NCI-H2081 (cell line): ENCODE measurements at places on chromosomes 5 and 9.

DNA sequence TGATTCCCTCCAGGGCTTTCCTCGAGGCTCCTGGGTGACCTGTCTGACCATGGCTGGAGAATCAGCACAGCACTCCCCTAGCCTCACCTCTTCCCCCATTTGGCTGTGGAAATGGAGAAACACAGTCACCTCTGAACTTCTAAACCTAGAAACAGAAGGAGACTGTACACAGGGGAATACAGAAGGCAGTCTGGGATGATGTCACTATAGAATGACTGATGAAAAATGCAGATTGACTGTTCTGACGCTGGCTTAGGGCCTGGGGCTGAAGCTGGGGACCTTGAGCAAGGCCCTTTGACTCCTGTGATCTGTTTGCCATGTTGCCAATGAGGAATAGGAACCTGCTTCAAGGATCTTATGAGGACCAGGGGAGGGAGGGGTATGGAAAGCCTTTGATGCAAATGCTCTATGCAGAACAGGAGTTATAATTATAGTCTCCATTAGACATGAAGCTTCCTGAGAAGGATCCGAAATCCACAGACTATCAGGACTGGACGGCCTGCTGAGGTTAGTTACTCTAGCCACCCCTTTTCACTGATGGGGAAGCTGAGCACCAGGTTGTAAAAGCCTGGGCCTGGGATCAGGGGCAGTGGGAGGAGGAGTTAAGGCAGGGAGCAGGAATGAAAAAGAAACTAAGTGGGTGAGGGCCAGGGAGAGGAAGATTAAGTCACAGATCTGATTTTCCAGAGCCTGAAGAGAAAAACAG is 24.4 kb upstream of the ANXA6 start:
- no peak for DNase-seq

DNA sequence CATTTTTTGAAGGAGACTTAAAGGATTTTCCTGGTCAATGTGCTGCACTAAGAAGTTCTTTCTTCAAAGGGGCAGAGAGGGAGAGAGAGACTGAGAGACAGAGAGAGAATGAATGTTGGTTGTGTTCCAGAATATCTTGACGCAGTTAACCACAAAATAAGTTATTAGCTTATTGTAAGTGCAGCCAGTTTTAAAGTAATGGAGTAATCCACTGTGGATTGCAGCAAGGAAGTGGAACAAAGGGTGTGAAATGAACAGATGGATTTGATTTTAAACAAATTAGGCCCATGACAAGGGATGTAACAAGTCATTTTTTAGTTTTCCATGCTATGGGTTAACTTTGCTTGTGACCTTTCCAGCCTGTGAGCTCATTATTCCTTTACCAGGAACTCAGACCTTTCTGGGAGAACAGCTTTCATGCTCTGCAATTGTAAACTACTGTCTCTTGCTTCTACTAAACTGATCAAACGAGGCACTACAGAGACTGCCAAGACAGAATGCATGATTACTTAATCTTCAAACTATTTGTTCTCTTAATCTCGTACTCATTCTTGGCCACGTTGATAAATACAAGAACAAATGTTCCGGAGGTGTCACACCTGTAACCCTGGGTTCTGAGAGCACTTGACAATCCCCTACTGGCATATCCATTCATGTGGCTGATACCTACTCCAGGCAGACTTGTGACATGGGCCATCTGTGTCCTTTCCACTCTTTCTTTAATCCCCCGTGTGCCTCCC is 131.1 kb downstream of the TLE1 start:
- no peak for DNase-seq

GRCh38 chr5:153831973-153832372 is 206.7 kb downstream of the FAM114A2 start:
- no peak for DNase-seq

GRCh38 chr9:86034863-86035734 is 64.3 kb downstream of the GOLM1 start:
- peak; percentile 57 for DNase-seq

GRCh38 chr5:14735944-14736343 is 71.4 kb downstream of the OTULIN start:
- DNase-seq, result no peak

- no peak for DNase-seq
Measured at GRCh38 chr5:67147760-67148159, 48.8 kb downstream of the CD180 start.

GRCh38 chr5:143201589-143201988 is 201.9 kb downstream of the NR3C1 start:
- no peak for DNase-seq

DNA sequence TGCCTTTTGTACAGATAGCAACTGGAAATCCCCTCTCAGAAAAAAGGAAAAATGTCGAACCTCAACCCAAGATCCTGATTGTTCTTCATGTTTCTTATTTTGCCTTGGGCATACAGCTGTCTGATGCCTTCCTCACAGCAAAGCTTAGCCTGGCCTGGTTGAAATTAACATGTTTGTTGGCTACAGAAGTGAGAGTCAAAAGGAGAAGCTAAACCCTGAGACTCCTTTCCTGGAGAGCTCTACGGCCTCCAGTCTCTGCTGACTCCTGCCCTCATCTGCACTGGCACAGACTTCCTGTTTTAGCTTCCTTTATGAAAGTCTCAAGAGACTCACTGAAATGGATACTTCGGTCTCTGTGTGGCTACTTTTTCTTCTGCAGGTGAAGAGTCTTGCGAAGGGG is 186.7 kb downstream of the PARP8 start:
- DNase-seq, result no peak

DNA sequence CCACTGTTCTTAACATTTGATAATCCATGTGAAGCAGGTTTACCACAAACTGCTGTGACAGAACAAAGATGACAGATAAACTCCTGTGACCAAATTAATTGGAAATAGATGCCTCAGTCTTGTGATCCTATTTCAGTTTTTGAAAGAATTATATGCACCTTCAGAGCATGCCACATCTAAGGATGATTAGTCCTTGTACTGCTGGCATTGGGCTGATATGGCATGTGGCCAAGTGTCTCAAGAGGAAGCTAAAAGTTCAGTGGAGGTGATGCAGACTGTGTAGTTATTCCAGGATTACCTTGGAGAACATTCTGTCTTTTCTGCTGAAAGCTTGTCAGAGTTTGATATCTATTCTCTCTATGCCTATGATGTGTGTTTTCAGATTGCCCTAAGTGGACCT is 314.4 kb upstream of the EFNA5 start:
- DNase-seq, result no peak

DNA sequence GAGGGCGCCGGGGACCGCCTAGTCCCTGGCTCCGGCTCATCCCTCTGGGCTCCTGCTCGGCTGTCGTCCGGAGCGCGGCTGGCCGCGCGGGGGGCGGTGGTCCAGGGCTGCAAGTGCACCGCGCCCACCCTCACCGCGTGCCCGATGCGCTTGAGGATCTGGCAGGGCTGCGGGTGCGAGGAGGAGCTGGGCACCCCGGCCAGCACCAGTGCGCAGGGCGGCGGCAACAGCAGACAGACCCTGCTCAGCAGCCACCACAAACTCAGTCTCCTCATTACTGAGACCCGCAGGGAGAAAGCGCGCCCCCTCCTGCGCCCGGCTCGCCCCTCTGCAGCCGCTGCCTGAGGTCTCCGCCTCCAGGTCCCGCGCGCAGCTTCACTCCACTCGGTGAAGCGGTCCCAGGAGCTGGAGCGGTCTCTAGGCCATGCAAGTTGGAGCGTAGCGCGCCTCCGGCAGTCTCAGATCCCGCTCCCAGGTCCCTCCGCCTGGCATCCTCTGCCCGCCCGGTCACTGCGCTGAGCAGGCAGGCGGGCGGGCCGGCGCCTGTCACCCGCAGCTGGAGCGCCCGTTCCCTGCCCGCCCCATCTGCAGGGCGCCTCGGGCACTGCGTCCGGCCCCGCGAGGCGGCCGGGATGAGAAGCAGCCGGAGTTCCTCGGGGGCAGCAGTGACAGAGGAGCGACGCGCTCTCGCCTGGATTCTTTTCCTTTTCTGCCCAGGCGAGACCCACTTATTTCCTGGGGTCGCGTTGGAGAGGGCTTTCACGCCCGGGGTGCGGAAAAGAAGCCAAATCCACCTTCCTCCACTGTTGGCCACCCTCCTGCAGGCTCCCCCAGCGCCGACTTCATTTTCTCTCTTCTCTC is 512 bp downstream of the GRIN3A start:
- DNase-seq, result peak; percentile 69
